ENCODE measurements at places on chromosomes 11 and 22.

DNA sequence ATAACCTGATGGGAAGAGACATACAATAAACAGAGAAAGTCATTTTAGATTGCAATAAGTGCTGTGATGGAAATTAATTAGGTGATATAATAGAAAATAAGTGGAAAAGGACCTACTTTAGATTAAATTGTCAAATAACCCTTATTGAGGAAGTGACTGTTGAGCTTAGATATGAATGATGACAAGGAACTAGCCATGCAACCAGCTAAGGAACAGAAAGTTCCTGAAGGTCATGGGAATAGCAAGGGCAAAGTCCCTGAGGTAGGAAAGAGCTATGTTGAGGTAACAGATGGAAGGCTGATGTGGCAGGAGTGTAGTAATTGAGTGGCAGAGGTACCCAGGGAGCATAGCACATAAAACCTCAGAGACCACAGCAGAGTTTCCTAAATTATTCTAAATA lies 135.2 kb downstream of the WNT11 start:
- DNase-seq: no peak

- DNase-seq: no peak
Measured at GRCh38 chr11:46570790-46571398, 22.9 kb downstream of the AMBRA1 start.

DNA sequence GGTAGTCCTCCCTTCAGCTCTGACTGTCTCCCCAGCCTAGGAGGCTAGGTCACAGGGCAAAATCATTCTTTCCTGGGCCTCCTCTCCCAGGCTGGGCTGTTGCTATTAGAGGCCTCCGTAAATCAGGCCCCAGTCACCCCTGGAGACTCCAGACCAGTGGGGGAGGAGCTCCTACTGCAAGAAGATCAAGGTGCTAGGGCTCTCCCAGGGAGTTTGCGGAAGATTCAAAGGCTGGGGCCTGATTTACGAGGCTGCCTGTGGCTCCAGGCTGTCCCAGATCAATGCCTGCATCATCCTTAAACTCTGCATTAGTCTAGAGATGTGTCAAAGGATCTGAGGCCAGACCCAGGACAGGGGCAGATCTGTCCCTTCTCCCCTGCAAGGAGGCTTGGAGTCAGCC lies 346.2 kb downstream of the TENM4 start:
- DNase-seq: peak; percentile 26

GRCh38 chr11:60502221-60502775 lies 9.7 kb downstream of the MS4A12 start:
- no peak for DNase-seq

DNA sequence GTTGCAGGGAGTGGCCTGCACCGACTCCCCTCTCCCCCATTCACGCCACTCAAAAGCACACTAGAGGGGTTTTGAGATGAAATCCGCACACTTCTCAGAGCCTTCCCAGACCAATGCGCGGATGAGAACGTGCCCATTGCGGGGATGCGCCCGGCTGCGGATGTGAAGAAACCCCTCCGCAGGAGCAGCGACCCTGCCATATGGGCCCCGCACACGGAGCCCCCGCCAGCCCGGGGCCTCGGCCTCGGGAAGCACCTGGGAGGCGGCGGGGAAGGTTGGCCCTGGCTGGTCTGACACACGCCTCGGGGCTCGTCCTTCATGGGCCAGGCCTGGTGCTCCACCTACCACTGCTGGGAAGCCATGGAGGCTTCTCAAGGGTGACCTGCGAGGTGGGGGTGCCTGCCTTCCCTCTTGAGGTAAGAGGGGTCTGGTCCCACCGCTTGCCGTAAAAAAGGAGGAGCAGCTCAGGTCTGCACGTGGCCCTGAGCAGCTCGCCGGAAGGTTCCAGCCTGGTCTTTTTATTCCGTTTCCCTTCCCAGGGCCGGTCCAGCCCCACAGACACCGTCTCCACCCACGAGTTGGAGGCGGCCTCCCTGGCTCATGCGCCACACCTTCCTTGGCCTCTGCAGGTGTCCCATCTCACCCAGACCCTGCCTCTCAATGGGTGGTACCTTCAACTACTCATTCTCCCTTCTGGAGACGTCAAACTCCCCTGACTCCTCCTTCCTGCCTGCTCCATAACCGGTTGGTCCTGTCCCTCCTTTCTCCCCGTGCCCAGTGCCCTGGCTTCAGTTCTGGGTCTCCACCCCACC lies 39.4 kb downstream of the TRMU start:
- no peak for DNase-seq

GRCh38 chr11:115362997-115363396 lies 141.2 kb downstream of the CADM1 start:
- no peak for DNase-seq

DNA sequence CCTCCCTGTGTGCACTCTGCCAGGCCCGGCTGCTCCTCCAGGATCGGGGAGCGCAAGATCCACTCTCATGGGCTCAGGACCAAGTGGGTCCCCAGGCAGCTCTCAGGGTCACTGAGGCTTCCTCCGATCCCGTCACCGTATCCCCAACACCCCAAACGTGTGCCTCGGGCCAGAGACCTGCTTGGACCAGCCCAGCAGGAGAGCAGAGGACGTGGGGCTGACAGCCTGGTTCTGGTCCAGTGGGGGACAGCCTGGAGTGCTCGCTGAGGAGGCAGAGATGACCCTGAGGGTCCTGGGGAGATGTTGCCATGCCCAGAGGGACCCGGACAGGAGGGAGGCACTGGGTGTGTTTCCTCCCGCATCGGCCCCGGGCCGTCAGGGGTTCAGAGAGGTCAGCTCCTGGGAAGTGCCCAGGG lies 1402.6 kb downstream of the BRD1 start:
- no peak for DNase-seq

DNA sequence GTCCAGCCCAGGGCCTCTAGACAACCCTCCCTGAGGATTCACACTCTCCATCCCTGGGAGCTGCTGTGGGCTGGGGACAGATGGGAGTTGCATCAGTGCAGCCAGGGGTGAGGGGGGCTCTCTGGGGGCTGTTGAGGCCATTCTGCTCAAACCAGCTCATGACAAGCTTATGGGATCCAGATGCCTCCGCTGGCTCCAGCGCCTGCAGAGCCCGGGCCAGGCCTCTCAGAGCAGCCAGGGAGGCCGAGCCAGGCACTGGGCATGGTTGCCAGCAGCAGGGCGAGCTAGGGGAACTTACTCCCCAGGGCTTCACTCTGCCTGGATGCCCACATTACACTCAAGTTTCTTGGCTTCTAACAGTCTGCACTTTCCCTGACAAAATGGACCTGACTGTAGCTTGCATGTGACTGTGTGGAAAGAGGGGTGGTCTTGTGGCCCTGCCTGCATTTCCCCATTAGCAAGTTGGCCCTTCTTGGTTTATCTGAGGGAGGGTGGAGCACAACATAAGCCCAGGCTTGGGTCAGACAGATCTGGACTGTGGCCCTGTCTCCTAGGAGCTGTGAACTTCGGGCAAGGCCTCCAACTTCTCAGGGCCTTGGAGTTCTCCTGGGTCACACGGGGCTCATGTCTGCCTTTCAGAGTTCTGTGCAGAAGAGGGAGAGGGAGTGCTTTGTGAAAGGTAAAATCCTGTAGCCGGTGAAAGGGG lies 34.5 kb upstream of the CYB5R3 start:
- no peak for DNase-seq

DNA sequence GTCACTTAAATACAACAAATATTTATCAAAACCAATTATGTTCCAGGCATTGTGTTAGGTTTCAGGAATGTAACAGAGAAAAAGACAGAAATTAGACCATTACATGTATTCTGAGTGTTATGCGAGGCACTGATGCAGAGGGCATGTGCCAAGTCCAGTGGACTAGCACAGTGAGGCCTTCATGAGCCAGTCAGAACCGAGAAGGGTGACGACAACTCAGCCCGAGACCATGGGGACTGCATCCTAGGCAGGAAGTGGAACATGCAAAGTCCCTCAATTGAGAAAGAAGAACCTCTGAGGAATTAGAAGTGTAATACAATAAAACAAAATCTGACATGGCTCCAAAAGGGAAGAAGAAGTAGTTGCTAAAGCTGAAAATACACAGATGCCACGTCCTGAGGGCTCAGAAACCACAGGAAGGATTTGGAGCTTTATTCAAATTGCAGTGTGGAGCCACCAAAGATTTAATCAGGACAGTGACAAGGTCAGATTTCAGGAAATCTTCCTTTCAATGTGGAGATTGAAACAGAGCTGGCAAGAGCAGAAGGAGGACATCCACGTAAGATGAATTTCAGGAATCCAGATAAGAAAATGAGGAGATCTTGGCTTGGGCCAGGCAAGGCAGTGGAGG lies 529.6 kb downstream of the NTM start:
- no peak for DNase-seq

DNA sequence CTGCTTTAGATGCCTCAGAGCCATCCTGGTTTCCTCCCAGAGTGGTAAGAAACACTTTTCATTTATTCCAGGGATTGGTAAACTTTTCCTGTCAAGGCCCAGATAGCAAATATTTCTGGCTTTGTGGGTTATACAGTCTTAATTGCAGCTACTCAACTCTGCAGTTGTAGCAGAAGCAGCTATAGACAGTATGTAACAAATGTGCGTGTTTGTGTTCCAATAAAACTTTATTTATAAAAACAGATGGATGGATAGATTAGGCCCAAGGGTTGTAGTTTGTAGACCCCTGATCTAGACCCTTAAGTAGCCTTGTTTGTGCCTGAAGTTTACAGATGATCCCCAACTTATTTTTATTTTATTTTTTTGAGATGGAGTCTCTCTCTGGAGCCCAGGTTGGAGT lies 17.9 kb downstream of the NNMT start:
- no peak for DNase-seq

- no peak for DNase-seq
Measured at GRCh38 chr11:114295676-114296604, at the start of gene NNMT. Gene NNMT (plus strand): TSS chr11:114296399. CDS start chr11:114296557, 158 bp downstream.

DNA sequence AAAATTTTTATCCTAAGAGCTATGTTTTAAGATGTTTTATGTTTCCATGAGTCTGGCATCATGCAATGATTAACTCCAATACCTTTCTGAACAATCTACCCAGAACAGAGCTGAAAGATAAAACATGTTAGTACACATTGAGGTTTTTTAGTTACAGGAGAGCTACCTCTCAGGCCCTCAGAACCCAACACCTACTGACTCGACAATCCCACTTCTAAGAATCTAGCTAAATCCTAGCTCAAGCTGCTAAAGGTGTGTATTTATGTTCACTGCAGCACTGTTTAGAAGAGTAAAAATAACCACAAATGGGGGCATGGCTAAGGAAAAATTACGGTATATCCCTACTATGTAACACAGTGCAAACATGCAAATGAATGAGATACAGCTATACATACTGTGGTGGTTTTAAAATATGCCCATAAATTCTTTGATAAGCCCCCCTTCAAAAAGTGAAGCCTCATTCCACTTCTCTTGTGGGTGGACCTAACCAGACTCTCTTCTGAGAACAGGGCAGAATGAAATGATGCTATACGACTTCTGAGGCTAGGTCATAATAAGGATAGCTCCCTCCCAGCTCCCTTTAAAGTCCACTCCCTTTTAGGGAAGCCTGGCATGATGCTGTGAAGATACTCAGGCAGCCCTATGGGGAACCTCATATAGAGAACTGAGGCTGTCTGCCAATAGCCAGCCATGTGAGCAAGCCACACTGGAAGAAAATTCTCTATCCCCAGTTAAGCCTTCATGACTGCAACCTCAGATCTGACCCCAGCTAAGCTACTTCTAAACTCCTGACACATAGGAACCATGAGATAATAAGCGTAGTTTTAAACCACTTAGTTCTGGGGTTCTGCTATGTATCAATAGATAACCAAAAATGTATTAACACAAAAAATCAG lies 29.5 kb downstream of the TMEM123 start:
- DNase-seq: no peak

DNA sequence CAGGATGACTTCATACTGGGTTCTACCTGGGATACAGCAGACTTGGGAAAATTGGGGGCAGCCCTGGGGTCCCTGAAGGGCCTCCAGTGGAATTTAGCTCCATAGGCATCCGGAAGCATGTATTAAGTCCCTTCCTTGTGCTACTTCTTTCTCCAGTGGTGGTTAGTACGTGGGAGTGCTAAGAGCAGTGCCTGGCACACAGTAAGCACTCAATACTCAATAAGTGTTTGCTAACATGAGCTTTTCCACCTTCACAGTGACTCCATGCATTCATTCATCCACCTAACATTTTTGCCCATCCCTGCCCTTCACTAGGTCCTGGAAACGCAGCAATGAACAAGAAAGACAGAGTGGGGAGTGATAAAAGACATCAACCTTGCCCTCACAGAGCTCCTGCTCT lies 120.5 kb downstream of the MN1 start:
- no peak for DNase-seq

DNA sequence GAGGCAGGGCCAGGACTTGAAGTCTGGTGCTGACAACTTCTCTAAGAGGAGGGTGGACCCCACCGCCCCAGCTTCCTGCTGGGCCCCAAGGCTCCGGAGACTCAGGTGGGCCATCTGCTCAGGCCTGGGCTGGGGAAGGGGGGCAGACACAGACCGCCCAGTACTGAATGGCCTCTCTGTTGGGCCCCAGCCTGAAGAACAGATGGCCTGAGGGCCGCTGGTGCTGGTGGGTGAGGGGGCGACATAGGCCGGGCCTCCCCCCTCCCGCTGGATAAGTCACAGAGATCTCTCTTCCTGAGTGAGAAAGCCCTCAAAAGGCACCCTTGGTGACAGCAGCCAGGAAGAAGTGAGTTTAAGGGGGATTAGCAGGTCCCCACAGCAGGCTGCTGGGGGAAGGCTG lies 12.5 kb upstream of the TP53I11 start:
- no peak for DNase-seq

DNA sequence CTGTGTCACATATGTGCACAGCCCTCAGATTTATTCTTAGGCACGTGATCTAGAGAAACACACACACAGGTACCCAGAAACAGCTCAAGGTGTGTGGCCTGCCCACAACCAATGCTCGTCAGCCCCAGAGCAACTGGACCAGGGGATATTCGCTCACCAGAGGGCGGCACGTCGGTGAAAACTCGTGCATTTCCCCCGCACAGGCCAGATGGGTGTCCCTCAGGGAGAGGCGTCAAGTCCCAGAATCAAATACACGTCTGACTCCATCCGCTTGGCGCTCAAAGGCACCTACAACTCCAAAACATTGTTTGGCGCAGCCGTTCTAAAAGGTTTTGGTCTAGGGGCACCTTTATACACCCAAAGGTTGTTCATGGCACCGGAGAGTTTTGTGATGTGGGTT lies 429.0 kb downstream of the BRD1 start:
- DNase-seq: peak; percentile 19

DNA sequence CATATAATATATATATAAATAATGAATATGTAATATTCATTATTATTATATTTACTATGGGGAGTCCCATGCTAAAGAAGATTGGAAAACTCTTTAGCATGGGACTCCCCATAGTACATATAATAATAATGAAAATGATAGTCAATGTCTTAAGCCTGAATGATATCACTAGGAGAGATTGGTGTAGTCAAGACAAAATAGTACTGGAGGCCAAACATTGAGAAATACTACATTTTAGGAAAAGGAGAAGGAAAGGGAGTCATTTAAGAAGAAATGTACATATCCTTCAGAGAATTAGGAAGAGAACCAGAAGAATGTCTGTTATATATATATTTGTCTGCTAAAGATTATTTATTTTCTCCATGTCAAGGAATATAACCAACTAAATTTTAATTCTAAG lies 5.0 kb upstream of the VWA5A start:
- DNase-seq: no peak
